ENCODE measurements at places on chromosomes 1 and 21. TPM values are rescaled to one million over a fixed set of nuclear protein-coding genes. Genes with fewer than 3 reads are reported as not detected.

Gene GPR89A
- total RNA-seq, result 31.4 TPM

Gene ADAMTSL4
- 212 TPM for total RNA-seq

Gene NIBAN1
- 26.6 TPM for total RNA-seq

Gene CTTNBP2NL
- total RNA-seq, result 1.4 TPM

Gene CYP4X1
- total RNA-seq, result not detected

Gene L1TD1
- total RNA-seq, result 0.09 TPM

Gene C1orf56
- total RNA-seq, result 1.1 TPM

Gene NSL1
- total RNA-seq, result 65.4 TPM

Gene ZSWIM5
- total RNA-seq, result 0.07 TPM

Gene ELAVL4
- total RNA-seq, result not detected

Gene SYT6
- not detected for total RNA-seq

Gene ANKRD34A
- 1.6 TPM for total RNA-seq

Gene BMP8B
- 0.36 TPM for total RNA-seq

Gene ORC1
- total RNA-seq, result 65.8 TPM

Gene TEKT2
- total RNA-seq, result 0.78 TPM

Gene UBE2U
- not detected for total RNA-seq

Gene GOLT1A
- total RNA-seq, result not detected

Gene TMPRSS15
- total RNA-seq, result not detected

Gene TTC39A
- total RNA-seq, result 0.53 TPM

Gene PDE9A
- 0.27 TPM for total RNA-seq

Gene OR2T11
- total RNA-seq, result not detected
